ENCODE measurements at places on chromosomes 2 and 18. TPM values are rescaled to one million over a fixed set of nuclear protein-coding genes. Genes with fewer than 3 reads are reported as not detected.

Gene ZNF514
- 6.1 TPM for total RNA-seq

- H3K4me1 ChIP-seq: no peaks in the 10 kb centered on the region
- H3K36me3 ChIP-seq: no peaks in the 10 kb centered on the region
- no peaks in the 10 kb centered on the region for H3K27me3 ChIP-seq
- H3K4me3 ChIP-seq: no peak overlapping the region
- DNase-seq: no peak
Measured at GRCh38 chr18:46372670-46373069, 268.5 kb downstream of the HAUS1 start.

GRCh38 chr2:71223767-71224333 lies 3.1 kb downstream of the PAIP2B start:
- no peak overlapping the region for H3K27ac ChIP-seq
- DNase-seq: peak; percentile 72
- H3K4me3 ChIP-seq: no peak overlapping the region
- no peaks in the 10 kb centered on the region for H3K36me3 ChIP-seq
- peaks cover 4% of the 10 kb centered on the region for H3K4me1 ChIP-seq

Gene SP110
- 7.1 TPM for total RNA-seq

Gene PRKAG3
- not detected for total RNA-seq

DNA sequence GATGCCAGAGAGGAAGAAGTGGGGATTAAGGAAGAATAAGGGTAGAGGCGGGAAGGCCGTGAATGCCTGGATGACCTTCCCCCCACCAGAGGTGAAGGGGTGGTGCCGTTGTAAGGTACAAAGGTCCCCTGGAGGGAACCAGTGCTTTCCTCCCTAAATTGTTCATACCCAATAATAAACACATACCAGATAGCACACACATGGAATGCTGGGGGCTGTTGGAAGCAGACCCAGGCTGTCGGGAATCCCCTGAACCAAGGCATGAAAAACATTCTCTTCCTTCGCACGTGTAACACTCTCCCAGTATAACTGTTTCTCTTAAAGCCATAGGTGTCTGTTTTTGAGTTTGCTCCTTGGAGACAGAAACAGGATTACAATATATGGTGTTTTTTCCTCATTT lies 107.1 kb upstream of the CTAGE1 start:
- H3K4me1 ChIP-seq: peaks cover 25% of the 10 kb centered on the region
- H3K36me3 ChIP-seq: no peaks in the 10 kb centered on the region
- no peak for DNase-seq

Gene COLEC12
- total RNA-seq: 8.4 TPM

- H3K4me3 ChIP-seq: no peak overlapping the region
- peak overlapping the region; percentile 28 for H3K27ac ChIP-seq
- no peak for DNase-seq
- H3K27me3 ChIP-seq: no peaks in the 10 kb centered on the region
Measured at GRCh38 chr18:50662177-50662576, 102.3 kb downstream of the MAPK4 start.

- no peak overlapping the region for H3K4me3 ChIP-seq
- H3K4me1 ChIP-seq: no peaks in the 10 kb centered on the region
- no peak for DNase-seq
- H3K27ac ChIP-seq: no peak overlapping the region
- no peaks in the 10 kb centered on the region for H3K27me3 ChIP-seq
- H3K36me3 ChIP-seq: no peaks in the 10 kb centered on the region
Measured at GRCh38 chr2:214674278-214674677, 135.2 kb downstream of the BARD1 start.

Gene PPP4R3B
- total RNA-seq: 21.0 TPM

Gene THADA
- total RNA-seq: 13.6 TPM

Gene DBI
- total RNA-seq: 234 TPM

All from heart left ventricle (tissue), 16 donors.